Upper lobe of left lung (tissue), 6 donors: ENCODE measurements at places on chromosomes 7 and 10. TPM values are rescaled to one million over a fixed set of nuclear protein-coding genes. Genes with fewer than 3 reads are reported as not detected.

DNA sequence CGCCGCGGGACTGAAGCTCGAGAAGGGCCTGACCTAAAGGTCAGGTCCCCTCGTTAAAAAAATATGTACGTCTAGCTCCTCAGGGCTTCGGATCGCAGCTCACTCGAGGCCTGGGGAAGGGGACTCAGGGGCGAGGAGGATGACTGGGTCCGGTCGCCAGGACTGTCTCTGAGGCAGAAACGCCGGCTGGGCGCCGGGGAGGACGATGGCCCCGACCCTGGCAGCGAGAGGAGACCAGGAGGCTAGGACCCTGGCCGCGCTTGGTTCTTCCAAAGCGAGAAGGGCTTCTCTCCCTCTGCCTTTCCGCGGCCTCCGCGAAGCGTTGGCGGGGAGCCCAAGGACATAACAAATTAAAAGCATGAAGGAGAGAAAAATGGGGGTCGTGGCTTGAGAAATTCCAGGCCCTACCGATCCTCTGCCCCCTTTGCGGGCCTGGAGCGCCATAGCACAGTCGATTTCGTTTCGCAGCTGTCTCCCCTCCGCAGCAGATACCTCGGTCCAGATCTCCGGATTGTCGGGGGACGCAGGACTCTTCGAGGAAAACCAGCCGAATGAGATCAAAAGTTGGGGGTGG is 3.1 kb downstream of the NKX2-3 start:
- no peak for DNase-seq

The RBM48 gene
- 17.9 TPM for total RNA-seq

DNA sequence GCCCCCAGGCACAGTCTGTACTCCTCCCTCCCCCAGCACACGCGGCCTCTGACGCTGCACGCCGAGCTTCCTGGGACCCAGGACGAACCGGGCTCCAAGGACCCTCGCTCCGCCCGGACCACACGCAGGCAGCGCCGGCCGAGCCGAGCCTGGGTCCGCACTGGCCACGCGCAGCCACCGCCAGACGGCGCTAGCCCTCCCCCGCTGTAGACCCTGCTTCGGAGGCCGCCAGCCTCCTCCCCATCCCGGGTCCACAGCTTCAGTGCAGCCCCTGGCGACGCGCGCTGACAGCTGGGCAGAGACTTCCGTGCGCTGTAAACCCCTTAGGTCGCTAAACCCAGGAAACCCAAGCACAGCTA is 936 bp upstream of the TCERG1L start:
- peak; percentile 76 for DNase-seq

The CCL24 gene
- 7.6 TPM for total RNA-seq

- DNase-seq: no peak
Measured at GRCh38 chr7:34133983-34134782, 228.8 kb downstream of the BMPER start.

DNA sequence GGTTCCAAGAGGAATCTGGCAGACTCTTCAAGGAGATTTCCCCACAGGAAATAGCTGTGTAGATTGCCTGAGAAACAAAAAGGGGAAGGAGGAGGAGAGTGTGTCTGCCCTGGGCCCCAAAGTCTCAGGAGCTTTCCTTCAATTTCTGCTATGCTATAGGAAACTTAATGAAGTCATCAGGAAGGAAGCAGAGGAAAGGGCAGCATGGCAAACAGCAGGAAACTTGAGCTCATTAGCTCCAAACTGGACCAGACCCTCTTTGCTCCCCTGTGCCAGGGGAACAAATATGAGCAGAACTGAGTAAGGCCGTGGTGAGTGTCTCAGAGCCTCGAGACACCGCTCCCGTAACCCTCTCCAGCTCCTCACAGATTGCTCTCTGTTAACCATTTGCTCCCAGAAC is 4.8 kb upstream of the KCNIP2 start:
- no peak for DNase-seq

The TEX36 gene
- total RNA-seq: not detected

DNA sequence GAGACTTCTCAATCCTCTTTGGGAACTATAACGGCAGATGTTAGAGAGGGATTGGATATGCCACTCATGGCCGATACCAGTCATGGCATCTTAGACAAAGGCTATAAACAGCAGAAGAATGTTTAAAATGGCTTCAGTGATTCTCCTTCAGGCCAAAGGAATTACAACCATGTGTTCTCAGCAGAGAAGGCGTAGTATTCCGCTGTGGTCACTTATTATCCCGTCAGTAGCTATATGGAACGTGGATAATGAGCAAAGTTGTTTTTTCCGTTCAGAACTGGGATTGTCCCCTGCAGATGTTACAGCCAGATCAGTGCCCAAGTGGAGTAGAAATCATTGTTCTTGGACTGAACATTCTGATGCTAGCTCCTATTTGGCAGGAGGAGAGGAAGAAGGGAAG is 43.1 kb downstream of the TEX36 start:
- DNase-seq: no peak

The EPHB6 gene
- total RNA-seq: 10.5 TPM

The PCDH15 gene
- 0.97 TPM for total RNA-seq

GRCh38 chr7:3386423-3387190 is 85.6 kb downstream of the SDK1 start:
- DNase-seq: no peak

GRCh38 chr10:124043310-124044142 is 49.9 kb downstream of the CHST15 start:
- no peak for DNase-seq

DNA sequence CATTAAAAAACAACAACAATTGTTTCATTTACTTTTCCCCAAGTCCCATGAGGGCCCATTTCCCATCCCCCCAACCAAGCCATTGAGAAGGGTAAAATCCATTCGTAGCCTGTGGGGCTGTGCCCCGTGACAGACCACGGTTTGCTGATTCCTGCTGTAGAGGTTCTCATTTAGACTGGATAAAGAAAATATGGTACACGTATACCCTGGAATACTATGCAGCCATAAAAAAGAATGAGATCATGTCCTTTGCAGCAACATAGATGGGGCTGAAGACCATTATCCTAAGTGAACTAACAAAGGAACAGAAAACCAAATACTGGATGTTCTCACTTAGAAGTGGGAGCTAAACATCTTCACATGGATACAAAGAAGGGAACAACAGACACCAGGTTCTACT is 44.9 kb downstream of the ZNF783 start:
- DNase-seq: no peak

DNA sequence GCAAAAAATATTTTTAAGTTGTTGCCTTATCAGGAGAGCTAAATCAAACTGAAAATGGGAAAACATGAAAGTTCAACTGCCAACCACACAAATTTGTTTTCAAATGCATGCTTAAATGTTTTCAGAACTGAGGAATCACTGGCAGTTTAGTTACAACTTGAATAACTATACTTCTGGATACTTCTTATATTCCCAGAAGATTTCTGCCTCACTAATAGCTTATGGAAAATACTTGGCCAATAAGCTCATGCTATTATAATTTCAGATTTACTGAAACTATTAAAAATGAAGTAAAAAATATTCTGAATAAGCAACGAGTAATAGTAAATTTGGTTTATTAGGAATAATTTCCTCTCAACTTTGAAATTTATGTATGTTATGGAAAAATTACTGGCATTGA is 222.2 kb downstream of the CDK14 start:
- no peak for DNase-seq

GRCh38 chr7:110386913-110387312 is 704.0 kb upstream of the LRRN3 start:
- no peak for DNase-seq

- peak; percentile 79 for DNase-seq
Measured at GRCh38 chr10:6273351-6273750, 70.6 kb downstream of the PFKFB3 start.

The FXYD4 gene
- total RNA-seq: 2.7 TPM

GRCh38 chr7:106243893-106244292 is 40.9 kb downstream of the NAMPT start:
- no peak for DNase-seq

GRCh38 chr10:90051053-90051452 is 349.7 kb downstream of the KIF20B start:
- DNase-seq: no peak

GRCh38 chr7:40490603-40490924 is 355.8 kb downstream of the SUGCT start:
- no peak for DNase-seq

The CUZD1 gene
- 4.2 TPM for total RNA-seq

The ATRNL1 gene
- total RNA-seq: 1.0 TPM

The MMP21 gene
- total RNA-seq: 2.2 TPM

DNA sequence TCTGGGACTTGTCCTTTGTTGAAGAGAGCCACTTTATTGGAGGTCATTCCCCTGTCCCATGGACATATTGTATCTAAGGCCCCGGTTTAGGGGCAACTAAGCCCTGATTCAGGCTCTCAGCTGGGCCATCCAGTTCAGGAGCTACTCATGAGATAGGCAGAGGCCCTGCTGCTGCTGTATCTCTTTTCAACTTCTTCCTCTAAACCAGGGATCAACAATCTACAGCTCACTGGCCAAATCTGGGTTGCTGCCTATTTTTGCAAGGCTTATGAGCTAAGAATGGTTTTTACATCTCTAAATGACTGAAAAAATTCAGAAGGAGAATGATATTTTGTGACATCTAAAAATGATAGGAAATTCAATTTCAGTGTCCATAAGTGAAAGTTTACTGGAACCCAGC is 166.8 kb upstream of the GLI3 start:
- no peak for DNase-seq

DNA sequence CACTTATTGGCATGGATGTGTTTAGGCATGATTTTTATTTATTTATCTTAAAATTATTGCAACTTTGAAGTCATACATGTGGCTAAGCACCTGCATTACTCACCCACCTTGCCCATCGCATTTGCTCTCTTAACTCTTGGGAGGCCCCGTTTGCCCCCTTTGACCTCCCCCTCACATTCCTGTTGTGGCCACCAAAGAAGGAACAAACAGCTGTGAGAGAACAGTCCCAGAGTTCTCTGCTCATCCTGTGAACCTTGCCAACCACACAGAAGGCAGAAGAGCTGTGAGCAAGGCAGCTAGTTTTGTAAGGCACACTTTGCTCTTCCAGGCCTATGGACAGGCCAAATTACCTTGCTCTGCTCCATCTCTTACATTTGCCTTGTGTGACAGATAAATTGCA is 23.6 kb upstream of the FGL2 start:
- DNase-seq: no peak

DNA sequence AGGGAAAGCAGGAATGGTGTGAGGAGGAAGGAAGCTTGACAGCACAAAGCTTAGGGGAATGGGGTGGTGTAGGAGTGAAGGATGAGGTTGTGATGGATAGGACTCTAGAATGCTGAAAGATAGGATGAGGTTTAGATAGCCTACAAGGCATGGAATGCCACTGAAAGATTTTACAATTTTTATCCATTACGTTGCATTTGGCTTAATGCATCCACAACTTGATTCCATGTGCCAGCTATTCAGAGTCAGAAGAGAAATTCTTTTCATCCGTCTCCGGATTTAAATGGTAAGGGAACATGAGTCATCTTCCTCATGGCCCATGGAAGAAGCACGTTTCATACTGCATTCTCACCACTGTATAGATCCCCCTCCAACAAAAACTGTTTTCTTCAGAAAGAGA is 212.4 kb upstream of the BMPER start:
- DNase-seq: no peak

DNA sequence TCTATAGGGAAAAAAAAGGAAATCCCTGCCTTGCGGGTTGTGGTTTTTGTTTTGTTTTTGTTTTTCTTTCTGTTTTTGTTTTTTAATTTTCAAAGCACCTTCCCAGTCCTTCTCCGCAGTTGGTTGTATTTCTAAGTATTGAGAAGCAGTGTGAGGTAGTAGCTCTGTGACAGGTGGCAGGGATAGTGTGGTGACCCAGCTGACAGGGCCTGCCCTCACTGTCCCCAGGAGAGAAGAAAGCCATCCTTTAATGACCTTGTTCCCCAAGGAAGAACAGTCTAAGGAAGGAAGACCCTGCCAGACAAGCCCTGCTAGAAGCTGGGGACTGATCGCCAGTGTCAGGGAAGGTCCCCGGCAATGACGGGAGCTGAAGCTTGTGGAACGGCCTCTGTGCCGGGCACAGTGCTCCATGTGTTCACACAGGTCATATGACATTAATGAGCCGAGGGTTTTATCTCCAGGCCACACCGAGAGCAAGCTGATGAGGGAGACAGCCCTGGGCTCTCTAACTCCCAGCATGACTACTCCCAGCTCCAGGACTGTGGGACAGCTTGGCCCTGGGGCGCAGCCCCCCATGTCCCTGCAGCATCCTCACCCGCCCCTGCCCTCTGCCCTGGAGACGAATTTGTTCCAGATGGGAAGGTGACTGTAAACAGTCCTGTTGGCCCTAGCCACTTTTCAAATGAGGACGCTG is 69.0 kb upstream of the LRRC18 start:
- DNase-seq: no peak

The PAX4 gene
- not detected for total RNA-seq
